ENCODE measurements at places on chromosomes 12 and 14.
A peak's percentile ranks its signal among the peaks of the same experiment; 100 is the strongest.

DNA sequence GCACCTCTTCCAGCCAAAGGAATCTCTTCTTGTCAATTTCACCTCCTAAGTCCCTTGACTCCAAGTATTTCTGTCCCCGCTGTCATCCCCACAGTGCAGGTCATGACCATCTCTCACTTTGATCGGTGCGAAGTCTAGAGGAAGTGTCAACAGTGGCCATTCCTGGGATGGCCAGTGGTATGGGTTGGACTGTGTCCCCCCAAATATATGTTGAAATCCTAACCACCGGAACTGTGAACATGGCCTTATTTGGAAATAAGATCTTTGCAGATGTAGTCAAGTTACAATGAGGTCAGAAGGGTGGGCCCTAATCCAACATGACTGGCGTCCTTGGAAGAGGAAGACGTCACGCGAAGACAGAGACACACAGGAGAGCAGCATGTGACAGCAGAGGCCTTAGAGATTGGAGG, 155.9 kb upstream of the PRMT8 start:
- DNase-seq = no peak

DNA sequence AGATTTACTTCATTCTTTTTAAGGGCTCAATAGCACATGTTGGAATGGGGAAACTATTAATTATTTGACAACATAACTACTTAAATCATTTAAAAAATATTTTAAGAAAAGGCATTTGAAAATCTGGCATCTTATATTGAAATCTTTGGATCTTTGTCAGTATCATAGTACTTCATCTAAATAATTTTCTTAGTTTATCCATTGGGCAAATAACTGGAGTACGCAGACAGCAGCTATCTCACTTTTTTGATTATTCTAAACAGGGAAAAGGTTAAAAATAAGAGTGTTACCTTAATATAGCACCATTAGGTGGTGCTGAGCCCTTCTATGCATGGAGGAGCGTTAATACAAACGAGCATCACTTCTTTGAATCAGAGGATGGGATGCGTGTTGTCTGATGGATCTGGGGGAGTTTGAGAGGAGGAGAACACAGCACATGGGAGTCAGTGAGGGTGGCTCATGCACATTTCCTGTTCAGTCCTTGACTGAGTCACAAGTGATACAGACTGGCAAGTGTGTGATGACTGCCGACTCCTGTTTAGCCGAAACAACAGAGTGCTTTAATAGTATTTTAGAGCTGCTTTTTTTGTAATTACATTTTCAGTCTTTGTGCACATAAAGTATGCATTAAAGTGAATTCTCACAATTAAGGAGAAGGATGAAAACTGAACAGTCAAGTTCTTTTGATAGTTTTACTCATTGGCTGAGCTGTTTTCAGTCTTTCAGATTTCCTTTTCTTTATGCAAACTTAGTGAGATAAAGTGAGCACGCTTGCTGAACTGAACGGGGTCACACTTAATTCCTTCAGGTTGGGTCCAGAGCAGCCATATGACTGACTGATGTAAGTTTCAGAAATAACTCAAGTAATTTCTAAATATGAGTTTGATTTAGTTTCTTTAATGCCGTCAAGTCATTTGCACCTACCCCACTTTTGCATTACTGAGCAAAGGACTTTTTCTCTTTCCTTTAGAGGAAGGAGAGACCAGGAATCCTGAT, 92.7 kb downstream of the DIP2B start:
- DNase-seq = no peak

- no peak for DNase-seq
Measured at GRCh38 chr12:100329800-100330199, 27.1 kb upstream of the SLC17A8 start.

DNA sequence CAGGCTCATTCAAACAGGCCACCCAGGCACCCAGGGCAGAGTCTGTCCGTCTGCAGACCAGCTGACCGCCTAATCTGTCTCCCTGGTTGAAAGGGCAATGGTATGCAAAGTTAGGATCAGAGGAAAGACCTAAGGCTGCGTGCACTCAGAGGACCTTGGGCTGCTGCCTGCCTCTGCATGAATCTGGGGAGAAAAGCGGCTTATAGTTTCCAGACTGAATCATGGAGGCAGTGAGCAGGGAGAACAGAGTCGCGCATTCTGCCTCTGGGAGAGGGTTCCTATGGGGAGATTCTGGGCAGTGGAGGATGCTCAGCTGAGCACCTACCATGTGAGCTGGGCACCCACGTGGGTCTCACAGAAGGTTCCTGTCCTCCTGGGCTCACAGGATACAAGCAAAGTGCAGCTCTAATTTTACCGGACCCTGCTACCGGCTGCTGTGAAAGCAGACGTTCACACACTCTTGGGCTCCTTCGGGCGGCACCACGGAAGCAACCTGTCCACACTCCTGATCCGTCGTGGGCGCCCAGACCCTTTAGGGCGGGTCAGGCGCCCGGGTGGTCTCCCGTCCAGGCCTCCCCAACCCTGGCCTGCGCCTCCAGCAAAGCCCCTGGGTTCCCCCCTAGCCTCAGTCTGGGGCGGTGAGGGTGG, 772 bp downstream of the SCARB1 start:
- DNase-seq = peak; percentile 48

DNA sequence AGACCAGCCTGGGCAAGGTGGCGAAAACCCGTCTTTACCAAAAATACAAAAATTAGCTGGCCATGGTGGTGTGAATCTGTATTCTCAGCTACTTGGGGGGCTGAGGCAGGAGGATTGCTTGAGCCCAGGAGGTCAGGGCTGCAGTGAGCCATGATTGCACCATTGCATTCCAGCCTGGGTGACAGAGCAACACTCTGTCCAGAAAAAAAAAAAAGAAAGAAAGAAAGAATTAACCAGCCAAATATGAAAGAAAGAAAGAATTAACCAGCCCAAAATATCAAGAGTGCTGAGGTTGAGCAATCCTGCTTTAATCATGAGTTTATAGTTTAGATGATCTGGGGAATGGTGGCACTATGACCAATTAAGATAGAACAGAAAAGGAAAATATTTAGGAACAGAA, 3.5 kb upstream of the ACTN1 start:
- DNase-seq = no peak
